ENCODE measurements at places on chromosomes 2 and 18.

GRCh38 chr2:201806442-201807170 is at the start of gene CDK15:
TSS of gene CDK15 (plus strand) at chr2:201806537. CDS start at chr2:201806665, 128 bp downstream.
- DNase-seq = no peak

DNA sequence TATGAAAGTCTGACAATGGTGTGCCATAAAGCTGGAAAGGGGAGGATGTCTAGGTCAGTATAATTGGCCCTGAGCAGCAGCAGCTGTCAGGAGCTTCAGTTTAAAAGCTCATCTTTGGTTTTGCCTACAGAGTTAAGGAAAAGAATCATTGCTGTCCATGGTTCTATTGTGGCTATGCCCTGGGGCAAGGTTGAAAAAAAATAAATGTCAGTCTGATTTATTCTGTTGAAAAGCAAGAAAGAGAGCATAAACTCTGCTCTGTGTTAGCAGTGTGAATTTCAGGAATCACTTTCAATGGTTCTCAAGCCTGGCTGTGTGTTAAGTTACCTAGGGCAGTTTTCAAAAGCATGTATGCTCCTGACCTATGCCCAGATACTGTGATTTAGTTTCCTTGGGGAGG is 446.7 kb downstream of the SETBP1 start:
- no peak for DNase-seq

- no peak for DNase-seq
These were observed 3.7 kb downstream of the FBXO48 start for GRCh38 chr2:68463287-68463877.

GRCh38 chr2:122863532-122863931 is 1108.1 kb downstream of the TSN start:
- DNase-seq = no peak

- no peak for DNase-seq
These were observed 13.0 kb upstream of the LTBP1 start for GRCh38 chr2:32933756-32934095.

Measured in activated T-cell treated with anti-CD3 and anti-CD28 coated beads, Interleukin-2, amount 50 U/mL, for 48 hours (primary cell).